SW480 (cell line): ENCODE measurements at places on chromosomes 2 and 18.

- DNase-seq: peak; percentile 77
Observed at GRCh38 chr2:129922571-129923264, 56.7 kb upstream of the RAB6C start.

GRCh38 chr18:76931171-76931570, 108.8 kb downstream of the ZNF236 start:
- no peak for DNase-seq

DNA sequence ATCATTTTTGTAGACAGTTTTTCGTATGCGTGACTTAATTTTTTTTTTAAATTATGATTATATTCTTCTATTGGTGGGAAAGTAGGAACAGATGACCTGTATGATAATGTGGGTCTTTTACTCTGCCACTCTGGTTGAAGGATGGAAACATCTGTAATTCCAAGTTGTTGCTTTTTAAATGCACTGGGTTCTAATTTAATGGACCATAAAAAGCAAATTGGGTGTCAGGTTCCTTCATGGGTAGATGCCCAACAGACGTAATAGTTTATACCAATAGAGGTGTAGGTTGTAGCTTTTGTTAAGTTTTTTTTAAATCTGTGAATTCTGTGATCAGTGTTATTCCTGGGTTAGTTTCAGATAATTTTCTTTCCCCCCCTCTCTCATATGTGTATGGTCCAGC, 117.6 kb downstream of the MAP4K4 start:
- DNase-seq: no peak

GRCh38 chr2:30188292-30188691, 41.5 kb downstream of the YPEL5 start:
- DNase-seq: no peak

GRCh38 chr2:2175381-2176090, 155.5 kb downstream of the MYT1L start:
- DNase-seq: no peak

DNA sequence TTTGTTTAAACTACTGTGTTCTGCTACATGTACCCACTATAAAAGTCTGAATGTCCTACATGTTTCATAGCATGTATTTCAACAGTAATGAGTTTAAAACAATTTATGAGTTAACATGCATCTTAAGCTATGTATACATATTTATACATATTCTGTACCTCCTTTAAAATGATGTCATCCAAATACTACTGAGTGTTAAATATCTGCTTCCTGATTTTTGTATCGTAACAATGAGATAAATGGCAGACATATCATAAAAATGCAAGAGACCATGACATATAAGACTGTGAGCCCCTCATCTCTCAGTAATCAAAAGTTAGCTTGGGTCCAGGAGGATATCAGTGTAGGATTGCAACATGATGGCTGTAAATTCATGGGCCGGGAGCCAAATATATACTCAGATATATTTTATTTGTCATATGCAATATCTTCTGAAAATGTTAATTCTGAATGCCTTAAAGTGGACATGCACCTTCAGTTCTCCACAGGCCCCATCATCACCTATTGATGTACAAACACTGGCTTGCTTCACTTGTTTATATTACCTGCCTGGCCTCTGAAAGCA, 3.6 kb downstream of the COL5A2 start:
- DNase-seq: no peak

DNA sequence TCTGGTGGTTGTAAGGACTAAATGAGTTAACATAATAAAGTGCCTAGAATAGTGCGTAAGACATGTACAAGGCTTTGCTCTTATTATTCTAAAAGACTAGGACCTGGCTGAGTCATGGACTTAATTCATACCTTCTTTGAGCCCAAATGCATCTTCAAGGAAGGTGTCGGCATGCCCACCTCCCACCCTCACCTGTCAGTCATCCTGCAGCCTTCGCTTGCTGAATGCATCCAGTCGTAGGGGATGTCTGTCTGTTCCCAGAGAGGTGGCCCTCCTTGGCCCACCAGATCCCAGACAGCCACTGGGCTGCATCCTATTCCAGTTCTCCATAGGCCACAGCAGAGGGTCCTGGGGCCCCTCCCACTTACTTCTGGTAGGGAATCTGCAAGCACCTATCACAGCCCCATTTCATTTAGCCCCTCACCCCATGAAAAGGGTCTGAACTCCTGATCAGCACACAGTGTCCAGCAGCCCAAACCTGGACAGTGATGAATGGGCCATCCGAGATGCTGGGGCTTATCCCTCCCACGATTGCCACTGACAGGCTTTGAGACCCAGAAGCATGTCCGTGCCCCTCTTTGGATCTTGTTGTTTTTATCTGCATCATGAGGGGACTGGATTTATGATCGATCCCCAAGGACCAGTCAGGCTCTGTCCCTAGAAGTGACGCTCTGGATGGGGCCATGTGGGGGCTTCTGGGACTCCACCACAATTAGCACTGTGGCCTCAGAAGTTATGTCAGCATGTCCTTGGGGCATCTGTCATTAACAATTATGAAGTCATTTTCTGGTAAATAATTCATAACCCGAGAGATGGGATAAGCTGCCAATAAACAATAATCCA, 101.1 kb downstream of the KLHL29 start:
- DNase-seq: no peak

GRCh38 chr2:45765728-45766254, 114.3 kb downstream of the PRKCE start:
- DNase-seq: no peak

GRCh38 chr2:38138419-38138818, 62.5 kb upstream of the CYP1B1 start:
- no peak for DNase-seq
